ENCODE measurements at places on chromosomes 3 and 15.

- DNase-seq: no peak
Observed at GRCh38 chr3:38169027-38169317, 3.6 kb downstream of the OXSR1 start.

DNA sequence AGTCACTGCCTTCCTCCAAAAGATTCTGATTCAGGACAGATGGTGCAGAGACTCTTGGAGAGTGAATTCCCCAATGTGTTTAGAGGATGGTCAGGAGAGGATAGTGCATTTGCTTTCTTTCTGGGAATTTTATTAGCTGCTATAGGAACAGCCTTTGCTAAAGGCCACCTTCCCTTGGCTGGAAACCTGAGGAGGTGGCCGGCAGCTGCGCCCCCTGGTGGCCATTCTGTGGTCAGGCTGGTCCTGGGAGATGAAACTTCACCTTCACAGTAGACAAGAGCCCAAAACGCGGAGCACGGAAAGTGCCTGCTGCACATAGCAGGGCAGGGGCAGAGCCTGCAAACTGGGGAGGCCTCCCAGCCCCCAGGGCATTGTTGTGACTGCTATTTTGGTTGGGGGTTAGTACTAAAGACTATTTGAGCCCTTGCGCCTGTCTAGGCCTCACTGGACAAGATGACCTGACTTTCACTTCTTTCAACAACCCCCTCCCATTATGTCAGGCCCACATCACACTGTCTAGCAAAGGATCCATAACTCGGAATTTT is 34.3 kb downstream of the SEC22C start:
- peak; percentile 51 for DNase-seq

DNA sequence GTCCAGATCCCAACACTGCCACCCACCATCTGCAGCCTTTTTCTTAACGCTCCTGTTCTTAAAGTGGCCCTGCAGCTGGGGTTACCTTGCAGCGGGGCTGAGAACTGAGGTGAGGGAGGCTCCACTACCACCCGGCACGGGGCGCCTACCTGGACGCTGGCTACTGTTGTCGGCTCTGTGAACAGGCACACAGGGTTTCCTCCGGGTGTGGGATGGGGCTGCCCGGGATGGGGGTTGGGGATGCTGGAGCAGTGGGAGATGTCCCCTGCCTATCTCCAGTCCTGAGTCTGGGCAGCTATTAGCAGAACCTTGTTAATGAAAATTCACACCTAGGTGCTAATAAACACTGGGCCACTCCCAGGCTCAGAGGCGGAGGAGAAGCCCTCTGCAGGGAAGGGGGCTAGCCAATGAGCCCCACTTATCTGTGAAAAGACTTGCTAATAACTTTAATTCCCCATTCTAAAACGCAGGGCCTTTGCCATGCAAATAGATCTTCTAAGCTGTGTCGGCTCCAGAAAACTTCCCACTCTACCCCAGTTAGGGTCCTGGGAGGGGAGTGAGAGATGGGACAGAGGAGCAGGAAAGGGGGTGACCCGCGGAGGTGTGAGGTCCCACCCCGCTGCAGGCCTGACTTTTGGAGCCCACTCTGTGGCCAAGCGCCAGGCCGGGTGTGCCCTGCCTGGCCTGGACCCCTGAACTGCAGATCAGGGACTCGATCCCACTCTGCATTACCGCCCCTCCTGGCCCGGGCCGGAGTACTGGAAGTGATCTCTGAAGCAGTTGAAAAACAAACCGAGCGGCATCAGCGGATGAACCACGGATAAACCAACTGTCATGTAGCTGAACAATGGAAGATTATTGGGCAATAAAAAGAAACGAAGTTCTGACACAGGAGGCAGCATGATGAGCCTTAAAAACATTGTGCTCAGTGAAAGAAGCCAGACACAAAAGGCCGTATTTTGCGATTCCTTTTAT is 3.1 kb downstream of the MESP1 start:
- no peak for DNase-seq

DNA sequence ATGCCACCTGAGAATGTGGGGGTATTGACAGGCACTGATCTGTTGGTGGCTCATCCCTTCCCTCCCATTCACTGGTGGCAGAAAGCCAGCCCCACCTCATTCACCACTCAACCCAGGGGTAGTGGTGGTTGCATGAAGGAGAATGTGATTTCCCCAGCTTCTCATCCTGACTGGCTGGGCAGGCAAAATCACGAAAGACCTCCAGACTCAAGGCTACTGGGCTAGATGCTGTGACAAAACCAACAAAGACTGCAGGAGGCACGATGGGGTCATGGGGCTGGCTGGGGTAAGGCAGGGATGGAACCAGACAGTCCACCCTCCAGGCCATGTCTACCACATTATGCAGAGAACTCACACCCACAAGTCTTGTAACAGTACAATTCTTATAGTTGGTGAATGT is 33.9 kb downstream of the FSTL1 start:
- DNase-seq: no peak

DNA sequence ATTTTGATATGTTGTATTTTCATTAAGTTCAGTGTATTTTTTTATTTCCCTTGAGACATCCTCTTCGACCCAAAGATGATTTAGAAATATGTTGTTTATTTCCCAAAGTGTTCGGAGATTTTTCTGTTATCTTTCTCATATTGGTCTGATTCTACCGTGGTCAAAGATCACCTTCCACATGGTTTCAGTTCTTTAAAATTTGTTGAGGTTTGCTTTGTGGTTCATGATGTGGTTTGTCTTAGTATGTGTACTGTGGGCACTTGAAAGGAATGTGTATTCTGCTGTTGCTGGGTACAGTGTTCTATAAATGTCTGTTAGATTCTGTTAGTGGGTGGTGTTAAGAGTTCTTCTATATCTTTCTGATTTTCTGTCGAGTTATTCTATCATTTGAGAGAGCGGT is 103.4 kb upstream of the FHIT start:
- DNase-seq: no peak

- DNase-seq: no peak
Observed at GRCh38 chr3:104549099-104549714, 817.5 kb upstream of the ALCAM start.

- no peak for DNase-seq
Observed at GRCh38 chr3:184459355-184459754, 79.5 kb downstream of the CHRD start.

GRCh38 chr3:195255176-195255500 is 15.8 kb downstream of the XXYLT1 start:
- no peak for DNase-seq

DNA sequence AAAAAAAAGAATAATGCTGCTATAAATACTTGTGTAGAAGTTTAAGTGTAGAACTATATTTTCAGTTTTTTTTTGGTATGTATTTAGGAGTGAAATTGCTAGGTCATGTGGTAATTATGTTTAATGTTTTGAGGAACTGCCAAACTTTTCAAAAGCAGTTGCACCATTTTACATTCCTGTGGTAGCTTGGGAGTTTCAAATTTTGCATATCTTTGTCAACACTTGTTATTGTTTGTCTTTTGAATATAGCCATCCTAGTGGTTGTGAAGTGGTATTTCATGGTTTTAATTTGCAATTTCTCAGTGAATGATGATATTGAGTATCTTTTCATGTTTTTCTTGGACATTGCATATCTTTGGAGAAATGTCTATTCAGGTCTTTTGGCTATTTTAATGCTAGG is 30.4 kb downstream of the SKIL start:
- no peak for DNase-seq

DNA sequence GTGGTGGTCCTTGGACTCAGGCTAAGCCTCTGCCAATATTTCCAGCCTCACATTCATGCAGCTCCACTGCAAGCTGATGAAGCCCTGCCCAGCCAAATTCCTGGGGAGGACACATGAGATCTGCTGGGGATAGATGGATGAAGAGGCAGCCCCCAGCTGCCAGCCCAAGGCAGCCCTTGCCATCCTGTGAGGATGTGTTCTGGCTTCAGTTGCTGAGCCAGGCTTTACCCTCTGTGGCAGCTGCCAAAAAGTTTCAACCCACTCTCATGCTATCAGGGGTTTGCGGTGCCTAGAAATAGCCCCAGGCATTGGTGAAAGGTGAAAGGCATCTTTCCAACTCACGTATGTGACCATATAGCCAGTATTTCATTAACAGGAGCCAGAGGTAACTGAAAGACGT is 37.6 kb downstream of the C2CD4A start:
- no peak for DNase-seq

GRCh38 chr3:89522155-89522554 is 414.7 kb downstream of the EPHA3 start:
- no peak for DNase-seq

DNA sequence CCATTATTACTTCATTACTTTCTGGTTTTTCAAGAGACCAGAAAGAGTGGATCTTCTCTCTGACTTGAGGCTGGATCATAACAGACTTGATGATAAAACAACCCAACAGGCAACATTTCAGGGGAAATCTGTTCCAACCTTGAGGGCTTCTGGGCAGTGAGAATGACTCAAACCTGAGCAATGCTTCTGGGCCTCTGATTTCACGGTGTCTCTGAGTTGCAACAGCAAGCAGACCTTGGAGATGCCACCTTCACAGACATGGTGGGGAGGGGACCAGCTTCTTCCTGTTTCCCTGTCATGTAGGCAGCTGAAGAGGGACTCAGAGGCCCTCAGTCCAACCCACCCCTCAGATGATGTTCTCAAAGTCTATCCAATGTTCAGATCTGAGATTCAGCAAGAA is 104.0 kb downstream of the ABHD5 start:
- DNase-seq: no peak

GRCh38 chr3:4549896-4550295 is 56.7 kb downstream of the ITPR1 start:
- no peak for DNase-seq

DNA sequence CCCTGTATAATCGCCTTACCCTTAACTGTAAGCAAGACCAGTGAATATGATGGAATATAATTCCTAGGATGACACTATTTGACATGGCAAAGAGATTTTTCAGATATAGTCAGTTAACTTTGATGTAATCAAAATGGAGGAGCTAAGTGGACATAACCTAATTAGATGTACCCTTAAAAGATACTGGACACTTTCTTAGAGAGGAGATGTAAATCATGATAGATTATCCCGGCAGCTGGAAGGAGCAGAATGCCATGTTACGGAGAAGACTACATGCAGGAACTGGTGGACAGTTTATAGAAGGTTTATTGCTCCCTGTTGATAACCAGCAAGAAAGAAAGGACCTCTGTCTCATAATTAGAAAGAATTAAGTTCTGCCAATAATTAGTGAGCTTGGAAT is 1142.9 kb downstream of the SI start:
- no peak for DNase-seq

- no peak for DNase-seq
Observed at GRCh38 chr15:81286621-81287121, 37.3 kb downstream of the STARD5 start.

DNA sequence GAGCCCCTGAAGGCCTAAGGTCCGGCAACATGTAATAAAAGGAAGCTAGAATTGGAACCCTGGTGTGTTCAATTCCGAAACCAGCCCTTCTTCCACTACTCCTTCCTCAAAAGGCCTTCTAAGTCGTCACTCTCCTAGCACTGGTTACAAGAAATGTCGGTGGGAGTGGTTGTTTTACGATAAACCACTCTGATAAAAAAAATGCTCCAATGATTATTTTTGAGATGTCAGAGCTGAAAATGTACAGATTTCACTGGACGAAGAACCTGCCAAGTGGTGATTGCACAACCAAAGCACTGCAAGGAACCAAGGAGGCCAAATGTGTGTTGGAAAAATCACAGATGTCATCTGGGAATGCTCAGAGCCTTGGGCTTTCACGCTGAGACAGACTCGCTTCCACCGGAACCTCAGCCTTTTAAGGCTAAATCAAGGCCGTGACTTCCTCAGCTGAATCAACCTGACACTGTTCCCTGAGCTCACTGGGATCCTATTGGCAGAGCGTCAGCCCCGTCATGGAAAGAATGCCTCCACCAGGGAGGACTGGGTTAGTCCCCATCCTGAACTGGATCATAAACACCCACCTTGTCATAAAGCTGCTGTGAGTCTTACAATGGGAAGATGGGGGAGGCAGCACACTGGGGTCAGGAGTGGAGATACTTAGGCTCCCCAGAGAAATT is 108.1 kb upstream of the THBS1 start:
- no peak for DNase-seq

- no peak for DNase-seq
Observed at GRCh38 chr3:99627062-99627826, 11.2 kb upstream of the COL8A1 start.

DNA sequence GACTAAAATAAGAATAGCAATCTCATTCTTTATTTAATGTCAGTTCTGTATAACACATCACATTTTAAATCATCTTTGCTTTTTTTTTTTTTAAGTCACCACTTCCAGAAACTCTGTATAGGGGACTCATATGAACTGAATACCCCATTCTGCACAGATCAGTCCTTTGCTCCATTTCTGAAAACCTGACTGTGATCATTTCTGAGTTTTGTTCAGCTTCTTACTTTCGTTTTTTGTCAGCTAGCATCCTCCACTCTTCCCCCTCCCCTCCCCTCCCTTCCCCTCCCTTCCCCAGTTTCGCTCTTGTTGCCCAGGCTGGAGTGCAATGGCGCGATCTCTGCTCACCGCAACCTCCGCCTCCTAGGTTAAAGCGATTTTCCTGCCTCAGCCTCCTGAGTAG is 49.8 kb upstream of the SGO1 start:
- no peak for DNase-seq

DNA sequence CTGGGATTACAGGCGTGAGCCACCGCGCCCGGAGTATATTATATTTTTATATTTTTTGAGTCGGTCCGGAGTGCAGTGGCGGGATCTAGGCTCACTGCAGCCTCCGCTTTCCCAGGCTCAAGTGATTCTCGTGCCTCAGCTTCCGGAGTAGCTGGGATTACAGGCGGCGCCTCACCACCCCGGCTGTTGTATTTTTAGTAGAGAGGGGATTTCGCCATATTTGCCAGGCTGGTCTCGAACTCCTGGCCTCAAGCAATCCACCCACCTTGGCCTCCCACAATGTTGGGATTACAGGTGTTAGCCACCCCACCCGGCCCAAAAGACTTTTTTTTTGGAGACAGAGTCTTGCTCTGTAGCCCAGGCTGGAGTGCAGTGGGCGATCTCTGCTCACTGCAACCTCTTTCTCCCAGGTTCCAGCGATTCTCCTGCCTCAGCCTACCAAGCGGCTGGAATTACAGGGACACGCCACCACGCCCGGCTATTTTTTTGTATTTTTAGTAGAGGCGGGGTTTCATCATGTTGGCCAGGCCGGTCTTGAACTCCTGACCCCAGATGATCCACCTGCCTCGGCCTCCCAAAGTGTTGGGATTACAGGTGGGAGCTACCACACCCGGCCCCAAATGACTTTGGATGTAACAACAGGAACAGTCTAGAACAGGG is 1.0 kb downstream of the ZNF589 start:
- DNase-seq: peak; percentile 17

DNA sequence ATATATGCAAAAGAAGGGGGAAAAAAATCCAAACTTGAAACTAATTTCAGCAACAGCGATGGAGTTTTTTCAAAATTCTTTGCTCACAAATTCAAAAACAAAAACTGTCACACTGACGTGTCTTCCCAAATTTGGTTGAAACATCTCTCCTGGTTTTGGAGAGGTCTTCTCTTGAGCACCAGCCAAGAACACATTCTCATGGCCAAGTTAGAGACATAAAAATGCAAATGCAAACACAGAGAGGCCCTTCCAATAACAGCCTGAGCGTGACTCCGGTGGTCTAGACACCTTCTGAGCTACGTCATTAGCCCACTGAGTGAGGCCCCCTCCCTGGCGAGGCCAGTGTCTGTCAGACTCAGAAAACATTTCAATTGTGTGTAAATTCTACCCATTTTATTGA is 436.0 kb upstream of the PROK2 start:
- no peak for DNase-seq
